ENCODE measurements at places on chromosomes 2 and 18.

DNA sequence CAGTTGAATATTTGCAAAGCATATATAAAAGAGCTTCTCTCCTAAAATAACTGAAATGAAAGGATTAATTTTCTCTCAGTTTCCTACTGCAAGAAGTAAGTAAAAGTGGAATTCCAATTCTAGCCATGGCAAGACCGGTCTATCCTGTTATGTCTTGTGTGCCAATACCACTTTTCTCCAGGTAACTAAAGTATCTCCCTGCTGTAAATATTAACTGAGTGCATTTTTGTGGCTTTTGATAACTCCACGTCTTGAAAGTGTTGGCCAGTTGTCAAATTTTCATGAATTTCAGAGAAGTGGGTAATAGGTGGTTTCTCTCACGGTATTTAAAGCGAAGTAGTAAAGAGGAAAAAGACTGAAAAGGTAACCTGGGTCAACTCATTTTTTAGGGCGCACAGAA lies 225.9 kb downstream of the NEDD4L start:
- DNase-seq, result no peak

- peak; percentile 51 for DNase-seq
Observed at GRCh38 chr2:241354668-241355658, 1.1 kb upstream of the FARP2 start.

DNA sequence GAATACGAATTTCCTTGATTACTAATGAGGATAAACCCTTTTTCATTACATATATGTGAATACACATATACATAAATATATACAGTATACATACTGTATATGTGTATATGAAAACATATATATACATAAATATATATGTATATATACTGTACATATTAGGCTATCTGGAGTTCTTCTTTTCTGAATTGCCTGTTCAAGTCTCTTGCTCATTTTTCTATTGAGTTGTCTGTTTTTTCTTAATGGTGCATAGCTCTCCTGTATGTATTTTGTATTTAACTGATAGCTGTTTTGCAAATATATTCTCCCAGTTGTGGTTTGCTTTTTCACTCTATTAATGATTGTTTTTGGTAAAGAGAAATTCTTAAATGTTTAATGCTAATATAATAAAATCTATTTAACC lies 8.9 kb upstream of the GCFC2 start:
- DNase-seq, result no peak

GRCh38 chr2:110708455-110708854 lies 23.9 kb upstream of the ACOXL start:
- no peak for DNase-seq

GRCh38 chr2:240917684-240918257 lies 11.6 kb downstream of the CROCC2 start:
- DNase-seq, result no peak

DNA sequence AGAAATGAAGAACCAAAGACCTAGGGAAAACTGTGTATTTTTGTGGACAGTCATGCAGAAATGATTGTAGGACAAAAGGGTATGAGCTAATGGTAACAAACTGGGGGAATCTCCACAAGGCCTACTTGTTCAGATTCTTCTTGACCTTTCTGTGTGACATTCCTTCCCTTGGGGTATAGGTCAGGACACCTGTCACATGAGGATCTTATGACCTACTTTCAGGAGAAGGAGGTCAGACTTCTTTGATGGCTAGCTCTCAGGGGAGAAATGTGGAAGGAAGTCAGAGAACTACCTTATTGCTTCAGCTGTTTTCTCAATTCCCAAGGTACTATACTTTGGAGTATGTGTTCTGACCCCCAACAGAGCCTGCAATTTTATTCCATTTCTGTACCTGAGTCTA lies 40.7 kb upstream of the TANK start:
- no peak for DNase-seq

- no peak for DNase-seq
Observed at GRCh38 chr2:217165547-217165946, 305.7 kb upstream of the TNP1 start.

GRCh38 chr18:31950583-31950982 lies 7.7 kb upstream of the TRAPPC8 start:
- DNase-seq, result no peak

GRCh38 chr2:68643011-68643873 lies at the start of gene PROKR1:
Gene PROKR1, plus strand, starts transcription at chr2:68643579. Its CDS starts 2,243 bp downstream, at chr2:68645822.
- peak; percentile 71 for DNase-seq

All from NCI-H524 (cell line).